Fibroblast of skin of left quadriceps (primary cell): ENCODE measurements at places on chromosomes 12 and 14.

DNA sequence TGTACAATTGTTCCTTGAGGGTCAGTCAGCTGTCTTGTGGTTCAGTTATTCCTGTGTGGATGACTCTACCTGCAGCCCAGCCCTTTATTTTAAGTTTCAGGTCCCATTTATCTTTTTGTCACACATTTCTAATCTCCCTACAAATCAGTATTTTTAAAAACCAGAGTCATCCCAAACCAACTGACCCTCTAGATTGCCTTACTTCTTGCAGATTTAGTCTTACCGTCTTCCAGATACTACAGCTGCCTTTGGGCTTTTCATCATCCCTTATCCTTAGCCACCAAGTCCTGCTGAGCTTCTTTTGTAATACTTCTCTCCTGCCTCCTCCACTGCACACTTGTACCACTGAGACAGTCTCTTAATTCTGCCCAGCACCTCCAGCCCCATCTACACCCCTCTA is 54.9 kb downstream of the PRKCH start:
- DNase-seq, result no peak

- no peak for DNase-seq
Measured at GRCh38 chr14:101810897-101811621, 49.5 kb downstream of the PPP2R5C start.

DNA sequence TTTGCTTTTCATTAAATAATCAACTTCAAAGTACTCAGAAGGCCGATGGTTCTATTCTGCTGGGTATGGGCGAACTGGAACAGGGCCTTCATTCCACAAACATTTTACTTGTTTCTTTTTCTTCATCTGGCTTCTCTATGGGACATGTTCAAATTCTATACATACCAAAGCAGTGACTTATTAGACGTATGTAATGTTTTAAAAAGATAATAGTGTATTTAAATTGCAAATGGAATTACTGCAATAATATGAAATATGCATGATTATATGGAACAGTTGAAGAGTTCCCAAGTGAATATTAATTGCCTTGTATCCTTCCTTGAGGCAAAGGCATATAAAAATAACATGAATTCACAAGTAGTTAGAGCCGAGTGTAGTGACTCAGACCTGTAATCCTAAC is 75.5 kb downstream of the FAR2 start:
- peak; percentile 42 for DNase-seq

DNA sequence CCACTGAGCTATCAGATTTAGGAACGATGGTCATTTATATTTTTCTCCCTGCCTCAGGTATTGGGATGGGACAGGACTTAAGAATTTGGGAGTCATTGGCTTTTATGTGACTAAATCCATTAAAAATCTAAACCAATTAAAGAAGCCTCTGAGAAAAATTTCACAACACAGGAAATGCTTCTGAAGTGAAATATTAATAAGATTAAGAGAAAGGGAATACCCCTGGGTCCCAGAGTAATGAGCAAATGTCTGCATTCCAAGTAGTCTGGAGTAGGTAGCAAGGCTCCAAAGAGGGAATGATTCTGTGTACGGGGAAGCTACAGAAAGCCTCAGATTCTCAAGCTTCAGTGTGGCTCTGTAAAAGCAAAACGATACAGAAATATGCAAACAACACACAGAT is 707 bp upstream of the MED6 start:
- peak; percentile 22 for DNase-seq

- DNase-seq, result peak; percentile 70
Measured at GRCh38 chr14:53670701-53671100, 285.9 kb downstream of the BMP4 start.

DNA sequence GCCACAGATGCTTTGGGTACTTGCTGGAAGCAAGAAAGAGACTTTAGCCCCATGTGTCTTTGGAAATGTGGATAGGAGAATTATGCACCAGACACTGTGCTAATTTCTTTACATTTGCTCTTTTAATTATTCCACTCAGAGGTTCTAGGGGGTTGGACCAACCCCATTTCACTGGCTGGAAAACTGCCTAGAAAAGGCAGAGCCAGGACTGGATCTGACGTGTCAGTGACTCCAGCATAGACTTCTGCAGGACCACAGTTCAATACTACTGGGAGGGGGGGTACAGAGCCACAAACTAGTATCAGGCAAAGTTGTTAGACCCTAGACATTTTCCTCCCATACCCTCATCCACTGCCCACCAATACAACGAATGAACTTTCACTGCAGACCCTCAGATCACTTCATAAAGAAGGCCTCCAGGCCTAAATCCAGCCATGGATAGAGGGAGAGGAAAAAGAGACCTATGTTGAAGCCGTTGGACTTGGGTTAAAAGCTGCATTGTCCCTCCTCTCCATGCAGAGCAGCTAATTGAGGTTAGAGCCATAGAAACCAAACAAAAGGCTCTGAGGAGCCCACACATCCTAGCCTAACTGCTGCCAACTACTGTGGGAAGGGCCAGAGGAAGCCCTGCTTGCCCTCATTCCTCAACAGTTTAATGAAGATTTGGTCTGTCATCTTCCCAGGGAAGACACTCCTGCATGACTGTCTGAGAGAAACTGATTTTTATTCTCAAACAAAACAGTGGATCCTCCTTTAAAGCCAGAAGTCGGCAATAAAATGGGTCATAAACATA is 68.7 kb downstream of the STON2 start:
- no peak for DNase-seq

DNA sequence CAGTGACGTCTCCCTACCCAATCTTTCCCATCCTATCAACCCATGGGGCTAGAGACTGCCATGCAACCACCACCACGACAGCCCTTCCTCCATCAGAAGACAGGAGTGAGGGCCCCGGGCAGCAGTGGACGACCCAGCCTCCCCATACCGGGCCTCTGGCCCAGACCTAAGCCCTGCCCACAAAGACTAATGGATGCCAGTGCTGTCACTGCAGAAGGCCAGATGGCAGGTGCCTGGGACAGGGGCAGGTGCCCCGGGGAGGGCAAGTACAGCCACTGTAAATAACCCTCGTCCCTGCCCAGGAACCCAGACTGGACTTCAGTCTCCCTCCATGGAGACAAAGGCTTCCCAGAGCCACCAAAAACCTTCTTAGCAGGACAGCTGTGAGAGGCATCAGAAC is 20.3 kb upstream of the HSPB8 start:
- no peak for DNase-seq

- no peak for DNase-seq
Measured at GRCh38 chr14:74155287-74155686, 70.5 kb downstream of the LIN52 start.

- DNase-seq, result no peak
Measured at GRCh38 chr12:109153821-109154441, 37.5 kb downstream of the ACACB start.

DNA sequence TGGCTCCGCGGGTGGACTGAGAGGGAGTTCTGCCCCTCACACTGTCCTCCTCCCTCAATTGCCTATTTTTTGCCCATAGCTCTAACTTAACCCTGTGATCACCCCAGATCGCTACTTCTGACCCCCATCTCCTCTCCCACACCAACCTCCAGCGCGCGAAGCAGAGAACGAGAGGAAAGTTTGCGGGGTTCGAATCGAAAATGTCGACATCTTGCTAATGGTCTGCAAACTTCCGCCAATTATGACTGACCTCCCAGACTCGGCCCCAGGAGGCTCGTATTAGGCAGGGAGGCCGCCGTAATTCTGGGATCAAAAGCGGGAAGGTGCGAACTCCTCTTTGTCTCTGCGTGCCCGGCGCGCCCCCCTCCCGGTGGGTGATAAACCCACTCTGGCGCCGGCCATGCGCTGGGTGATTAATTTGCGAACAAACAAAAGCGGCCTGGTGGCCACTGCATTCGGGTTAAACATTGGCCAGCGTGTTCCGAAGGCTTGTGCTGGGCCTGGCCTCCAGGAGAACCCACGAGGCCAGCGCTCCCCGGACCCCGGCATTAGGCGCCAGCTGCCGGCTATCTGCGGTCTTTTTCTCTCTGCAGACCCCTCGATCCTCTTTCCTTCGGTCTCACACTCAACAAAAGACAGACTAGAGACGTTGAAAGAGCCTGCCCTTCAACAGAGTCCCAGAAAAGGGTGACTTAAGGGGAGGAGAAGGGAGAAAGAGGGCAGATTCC is 3.0 kb upstream of the TBX3 start:
- DNase-seq, result no peak

DNA sequence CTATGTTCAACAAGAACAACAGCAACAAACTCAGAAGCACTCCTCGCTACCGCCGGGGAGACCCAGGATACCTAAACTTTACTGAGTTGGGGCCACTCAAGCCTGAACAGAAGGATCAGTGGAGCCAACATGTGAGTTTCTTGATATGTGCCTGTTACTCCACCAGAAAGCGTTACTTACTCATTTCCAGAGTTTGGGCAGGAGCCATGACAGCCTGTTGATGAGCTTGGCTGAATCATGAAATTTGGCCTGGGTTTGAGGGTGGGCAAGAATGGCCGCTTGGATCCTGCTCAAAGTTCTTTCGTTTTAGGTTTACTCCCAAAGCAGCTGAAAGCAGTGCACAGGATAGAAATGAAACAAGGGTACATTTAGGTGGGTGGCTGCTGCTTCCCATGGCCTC is 12.0 kb upstream of the GALNT6 start:
- DNase-seq, result no peak

- DNase-seq, result no peak
Measured at GRCh38 chr14:89017417-89017816, 193.0 kb downstream of the TTC8 start.

- no peak for DNase-seq
Measured at GRCh38 chr12:91988086-91988923, 157.3 kb downstream of the BTG1 start.

DNA sequence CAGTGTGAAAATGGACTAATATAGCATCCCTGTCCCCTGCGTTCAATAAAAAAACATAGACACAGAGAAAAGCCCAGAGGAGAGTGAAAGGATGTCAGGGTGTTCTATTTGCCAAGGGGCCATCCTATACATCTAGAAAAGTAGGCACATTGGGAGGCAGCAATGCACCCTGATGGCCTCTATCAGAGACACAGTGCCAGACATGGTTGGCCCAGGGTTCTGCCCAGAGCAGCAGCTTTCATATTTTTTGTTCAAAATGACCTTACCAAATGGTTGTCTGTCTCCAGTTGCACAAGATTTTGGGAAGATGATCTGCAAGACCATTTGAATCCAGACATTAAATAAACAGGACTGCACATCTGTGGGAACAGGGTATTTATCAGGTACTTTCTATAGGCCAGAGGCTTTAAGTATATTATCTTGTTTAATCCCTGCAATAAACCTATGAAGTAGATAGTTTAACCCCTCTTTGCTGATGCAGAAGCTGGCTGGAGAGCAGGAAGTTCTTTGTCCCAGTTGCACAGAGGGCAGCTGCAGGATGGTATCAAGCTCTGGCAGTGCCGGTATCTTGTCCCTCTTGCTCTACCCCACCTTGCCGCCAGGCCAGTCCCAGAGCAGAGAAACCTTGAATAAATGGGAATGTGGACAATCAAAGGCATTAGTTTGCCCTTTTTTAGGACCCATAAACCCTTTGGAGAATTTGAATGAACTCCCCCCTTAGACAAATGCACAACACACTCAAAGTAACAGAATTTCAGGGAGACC is 171.8 kb upstream of the PWP1 start:
- no peak for DNase-seq

DNA sequence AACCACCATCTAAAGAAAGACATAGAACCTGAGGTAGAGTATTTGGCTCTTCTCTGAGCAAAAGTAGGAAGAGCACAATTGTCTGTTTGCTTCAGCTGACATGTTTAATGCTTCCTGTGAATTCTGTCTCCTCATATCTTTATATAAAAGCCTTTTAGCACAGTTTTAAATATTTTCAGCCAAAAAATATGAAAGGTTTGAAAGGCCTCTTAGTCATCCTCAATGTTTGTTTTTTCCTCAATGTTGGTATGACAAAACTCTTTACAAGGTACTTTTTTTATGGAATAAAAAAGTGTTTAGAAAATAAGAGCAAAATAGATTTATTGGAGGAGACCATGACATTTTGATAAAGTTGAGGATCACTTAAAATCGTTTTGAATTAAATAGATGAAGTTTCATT is 360.9 kb downstream of the NAV3 start:
- DNase-seq, result no peak

DNA sequence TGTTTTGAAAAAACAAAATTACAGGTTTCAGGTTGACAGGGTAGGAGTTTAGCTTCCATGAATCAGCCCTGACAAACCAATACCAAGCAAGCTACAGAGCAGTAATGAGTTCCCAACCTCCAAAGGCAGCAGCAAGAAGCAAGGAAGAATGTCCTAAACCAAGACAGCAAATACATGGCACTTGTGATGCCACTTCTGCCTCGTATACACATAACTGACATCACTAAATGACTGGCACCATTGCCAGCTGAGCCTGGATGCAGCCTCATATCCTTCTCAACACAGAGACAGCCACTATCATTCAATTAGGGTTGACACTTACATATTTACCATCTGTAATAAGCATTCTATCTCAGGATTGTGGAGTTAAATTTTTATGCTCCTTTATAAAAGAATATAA is 35.0 kb upstream of the MDM1 start:
- no peak for DNase-seq

DNA sequence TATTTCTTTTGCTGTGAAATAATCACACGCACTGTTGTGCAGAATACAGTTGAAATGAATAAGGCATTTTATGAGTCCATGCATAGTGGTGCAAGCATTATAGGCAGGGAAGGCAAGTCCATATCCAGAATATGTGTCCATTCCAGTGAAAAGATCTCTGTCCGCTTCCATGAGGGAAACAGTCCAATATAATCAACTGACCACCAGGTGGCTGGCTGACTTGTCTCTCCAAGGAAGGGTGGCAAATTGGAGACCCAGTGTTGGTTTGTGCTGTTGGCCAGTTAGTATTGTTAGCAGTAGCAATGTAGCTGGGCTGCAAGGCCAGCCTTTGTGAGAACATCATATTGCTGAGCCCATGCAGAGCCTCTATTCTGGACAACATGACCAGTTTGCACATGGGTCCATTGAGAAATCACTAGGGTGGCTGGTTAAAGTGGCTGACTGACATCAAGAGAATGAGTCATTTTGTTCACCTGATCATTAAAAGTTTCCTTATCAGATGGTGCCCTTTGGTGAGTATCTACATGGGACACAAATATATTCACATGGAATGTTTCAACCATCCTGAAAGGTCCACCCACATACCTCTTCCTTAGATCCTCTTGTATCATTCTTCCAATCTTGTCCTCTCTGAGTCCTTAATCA is 17.3 kb upstream of the YAF2 start:
- no peak for DNase-seq

DNA sequence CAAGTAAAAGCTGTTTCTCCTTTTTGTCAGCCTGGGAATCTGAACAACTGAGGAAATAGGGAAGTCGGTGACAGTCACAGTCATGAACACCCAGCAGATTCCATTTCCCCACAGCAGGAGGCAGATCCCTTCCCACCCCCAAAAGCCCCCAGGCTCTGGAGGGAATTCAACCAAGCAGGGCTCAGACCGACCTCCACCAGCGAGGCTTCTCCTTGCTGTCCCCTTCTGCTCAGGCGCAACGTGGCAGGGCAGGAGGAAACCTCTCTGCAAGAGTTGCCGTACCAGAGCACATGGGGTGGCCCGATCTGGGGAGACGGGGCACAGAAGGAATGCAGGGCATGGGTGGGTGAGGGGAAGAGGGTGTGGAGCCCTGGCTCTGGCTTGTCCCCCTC is 319 bp downstream of the GALNT6 start:
- no peak for DNase-seq

GRCh38 chr12:91937009-91937408 is 208.6 kb downstream of the BTG1 start:
- DNase-seq, result no peak

GRCh38 chr12:121189131-121189530 is 20.8 kb upstream of the P2RX4 start:
- no peak for DNase-seq

- no peak for DNase-seq
Measured at GRCh38 chr14:73784181-73784987, 67.2 kb upstream of the PTGR2 start.
